ENCODE measurements at places on chromosomes 2 and 18. TPM values are rescaled to one million over a fixed set of nuclear protein-coding genes. Genes with fewer than 3 reads are reported as not detected.

Gene FAM110C
- 22.0 TPM for total RNA-seq

GRCh38 chr2:46977280-46977665, 61.7 kb upstream of the MCFD2 start:
- DNase-seq: no peak
- H3K36me3 ChIP-seq: peaks cover 44% of the 10 kb centered on the region
- peaks cover 5% of the 10 kb centered on the region for H3K4me1 ChIP-seq
- no peaks in the 10 kb centered on the region for H3K27me3 ChIP-seq
- H3K27ac ChIP-seq: no peak overlapping the region
- H3K4me3 ChIP-seq: no peak overlapping the region

GRCh38 chr2:218883491-218884490, 3.1 kb downstream of the WNT10A start:
- DNase-seq: no peak
- peaks cover 62% of the 10 kb centered on the region for H3K4me1 ChIP-seq
- peak overlapping the region; percentile 6 for H3K27ac ChIP-seq
- H3K36me3 ChIP-seq: no peaks in the 10 kb centered on the region
- H3K4me3 ChIP-seq: peak overlapping the region; percentile 35

DNA sequence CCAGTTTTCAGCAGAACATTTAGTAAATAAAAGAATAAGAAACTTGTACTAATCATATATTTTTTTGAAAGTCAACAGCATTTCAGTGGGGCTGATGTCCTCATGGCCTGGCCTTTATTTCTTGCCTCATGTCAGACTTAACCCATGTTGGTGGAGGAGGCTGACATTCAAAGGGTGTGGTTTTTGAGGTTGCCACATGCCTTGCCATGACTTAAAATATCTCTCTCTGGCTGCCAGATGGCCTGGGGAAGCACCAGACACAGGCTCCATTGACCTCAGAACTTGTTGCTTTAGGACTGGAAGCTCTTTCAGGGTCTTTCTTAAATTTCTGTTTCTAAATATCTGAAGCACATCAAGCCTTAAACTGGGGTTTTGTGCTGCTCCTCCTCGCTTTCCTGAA, 32.5 kb upstream of the CD28 start:
- no peaks in the 10 kb centered on the region for H3K36me3 ChIP-seq
- H3K4me1 ChIP-seq: peaks cover 30% of the 10 kb centered on the region
- H3K4me3 ChIP-seq: no peak overlapping the region
- no peaks in the 10 kb centered on the region for H3K27me3 ChIP-seq

- no peaks in the 10 kb centered on the region for H3K27me3 ChIP-seq
- peaks cover 52% of the 10 kb centered on the region for H3K36me3 ChIP-seq
- no peak overlapping the region for H3K4me3 ChIP-seq
- H3K27ac ChIP-seq: no peak overlapping the region
These were observed 22.3 kb downstream of the INPP1 start for GRCh38 chr2:190365499-190366204.
